Stimulated activated naive CD4-positive, alpha-beta T cell treated with Interleukin-2 at 50 U/mL for 16 hours (primary cell): ENCODE measurements at places on chromosomes 5 and 9.
A peak's percentile ranks its signal among the peaks of the same experiment; 100 is the strongest.

DNA sequence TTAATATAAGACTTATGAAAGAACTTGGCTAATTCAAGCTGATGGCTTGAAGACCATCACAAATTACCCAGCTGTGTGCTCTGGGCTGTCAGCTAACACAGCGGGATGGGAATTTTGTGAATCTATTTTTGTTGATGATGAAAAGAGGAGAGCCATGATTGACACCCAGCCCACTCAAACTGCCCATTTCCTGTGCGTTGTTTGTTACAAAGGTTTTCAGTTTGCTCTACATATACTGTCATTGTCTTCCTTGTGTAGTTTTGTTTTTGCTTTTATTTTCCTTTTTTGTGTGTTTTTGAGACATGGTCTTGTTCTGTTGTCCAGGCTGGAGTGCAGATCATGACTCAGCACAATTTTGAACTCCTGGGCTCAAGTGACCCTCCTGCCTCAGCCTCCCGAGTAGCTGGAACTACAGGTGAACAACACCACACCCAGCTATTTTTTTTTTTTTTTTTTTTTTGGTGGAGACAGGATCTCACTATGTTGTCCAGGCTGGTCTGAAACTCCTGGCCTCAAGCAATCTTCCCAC, 400.3 kb downstream of the ICE1 start:
- DNase-seq = no peak

- no peak for DNase-seq
Measured at GRCh38 chr9:20713172-20713571, 29.1 kb downstream of the FOCAD start.

- no peak for DNase-seq
Measured at GRCh38 chr5:50717651-50718050, 51.2 kb downstream of the PARP8 start.

GRCh38 chr5:126736141-126736540, 40.8 kb upstream of the LMNB1 start:
- no peak for DNase-seq

DNA sequence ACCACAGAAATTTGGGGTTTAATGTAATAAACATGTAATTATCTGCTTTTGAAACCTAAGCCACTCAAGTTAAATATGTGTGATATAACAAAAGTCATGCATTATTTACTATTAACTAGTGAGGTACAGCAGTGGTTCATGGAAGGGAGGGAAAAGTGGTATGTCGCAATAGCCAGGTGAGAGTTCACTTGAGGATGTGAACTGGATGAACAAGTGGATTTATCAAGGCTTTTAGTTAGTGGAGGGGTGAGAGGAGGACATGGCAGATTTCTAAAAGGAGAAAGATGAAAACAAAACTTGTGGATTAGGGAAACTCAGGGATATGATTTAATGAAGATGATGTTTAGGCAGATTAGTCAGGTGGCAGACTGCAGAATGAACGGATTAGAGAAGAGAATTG, 141.3 kb upstream of the NFIB start:
- no peak for DNase-seq

DNA sequence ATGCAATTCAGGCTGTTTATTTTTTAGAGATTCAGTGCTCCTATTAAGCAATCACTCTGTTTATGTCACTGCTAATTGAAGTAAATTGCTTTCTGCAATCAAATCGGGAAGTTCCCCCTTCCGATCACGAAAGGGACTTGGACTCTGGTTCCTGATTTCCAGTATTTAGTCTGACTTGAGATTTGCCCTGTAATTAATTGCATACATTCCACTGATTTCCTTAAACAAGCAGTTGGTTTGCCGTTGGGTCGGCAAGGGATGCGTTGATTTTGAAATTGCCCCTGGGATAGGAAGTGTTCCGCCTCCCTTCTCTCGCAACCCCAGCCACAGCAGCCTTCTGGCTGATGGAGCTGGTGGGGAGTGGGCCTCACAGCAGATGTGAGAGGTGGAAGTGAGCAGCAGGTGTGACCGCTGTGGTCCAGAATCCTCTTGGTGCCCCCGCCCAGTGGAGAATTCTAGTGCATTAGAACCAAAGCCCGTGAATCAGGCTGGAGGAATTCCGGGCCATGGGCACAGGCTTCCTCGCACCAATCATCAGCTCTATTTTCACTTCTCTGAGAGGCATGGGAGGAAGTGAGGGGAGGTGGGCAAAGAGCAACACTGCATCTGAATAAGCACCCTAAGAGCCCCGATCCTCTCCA, 102.5 kb downstream of the SPRY4 start:
- DNase-seq = no peak

DNA sequence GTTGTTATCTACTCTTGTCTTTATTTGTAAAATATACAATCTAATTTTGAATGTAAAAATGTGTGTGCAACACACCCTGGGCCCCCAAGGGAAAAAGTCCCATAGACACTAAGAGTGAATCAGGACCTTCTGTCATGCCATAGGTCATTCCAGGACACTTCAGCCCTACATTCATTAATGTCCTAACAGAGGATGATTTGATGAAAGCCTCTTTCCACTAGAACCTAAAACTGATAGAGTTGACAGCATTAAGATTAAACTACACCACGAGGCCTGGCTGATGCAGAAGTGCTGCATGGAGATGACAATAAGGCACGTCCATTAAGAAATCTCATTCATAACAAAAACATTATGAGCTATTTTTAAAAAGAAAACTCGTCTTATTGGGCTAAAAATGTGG, 46.2 kb downstream of the FRMD3 start:
- DNase-seq = no peak

- no peak for DNase-seq
Measured at GRCh38 chr9:75376680-75377254, 288.5 kb downstream of the OSTF1 start.

- no peak for DNase-seq
Measured at GRCh38 chr5:132506094-132506692, 15.6 kb upstream of the IRF1 start.

- no peak for DNase-seq
Measured at GRCh38 chr5:39783756-39784421, 359.1 kb upstream of the DAB2 start.

DNA sequence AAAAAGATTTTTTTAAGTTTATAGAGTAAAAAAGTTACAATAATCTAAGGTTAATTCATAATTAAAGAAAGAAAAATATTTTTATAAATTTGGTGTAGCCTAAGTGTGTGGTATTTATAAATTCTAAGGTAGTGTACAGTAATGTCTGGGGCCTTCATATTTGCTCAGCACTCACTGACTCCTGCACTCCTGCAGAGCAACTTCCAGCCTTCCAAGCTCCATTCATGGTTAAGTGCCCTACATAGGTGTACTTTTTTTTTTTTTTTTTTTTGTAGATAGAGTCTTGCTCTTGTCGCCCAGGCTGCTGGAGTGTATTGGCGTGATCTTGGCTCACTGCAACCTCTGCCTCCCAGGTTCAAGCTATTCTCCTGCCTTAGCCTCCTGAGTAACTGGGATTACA, 10.1 kb downstream of the ACOT12 start:
- DNase-seq = no peak

DNA sequence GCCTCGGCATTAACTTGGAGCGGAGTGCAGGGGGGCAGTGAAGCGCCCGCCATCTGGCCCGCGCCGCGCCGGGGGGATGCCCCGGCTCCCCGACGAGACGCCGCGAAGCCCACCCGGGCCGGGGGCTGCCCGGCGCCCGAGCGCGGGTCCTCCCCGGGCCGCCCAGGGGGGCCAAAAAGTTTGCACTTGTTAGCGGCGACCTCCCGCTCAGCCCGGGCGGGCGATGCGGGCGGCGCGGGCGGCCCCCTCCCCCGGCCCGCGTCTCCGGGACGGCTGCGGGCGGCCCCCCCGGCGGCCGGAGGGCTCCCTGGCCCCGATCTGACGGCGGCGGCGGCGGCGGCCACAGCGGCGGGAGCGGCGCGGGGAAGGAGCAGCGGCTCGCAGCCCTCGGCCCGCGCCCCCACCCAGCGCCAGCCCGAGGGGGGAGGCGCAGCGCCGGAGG, at the start of gene NTNG2:
Gene NTNG2, plus strand, starts transcription at position 316 of the 442 bp plus-strand sequence. CDS start 4,774 bp downstream, outside the sequence.
- DNase-seq = no peak

GRCh38 chr9:94851892-94852291, 125.4 kb downstream of the AOPEP start:
- no peak for DNase-seq

- DNase-seq = no peak
Measured at GRCh38 chr9:74570879-74571512, 73.9 kb downstream of the RORB start.

DNA sequence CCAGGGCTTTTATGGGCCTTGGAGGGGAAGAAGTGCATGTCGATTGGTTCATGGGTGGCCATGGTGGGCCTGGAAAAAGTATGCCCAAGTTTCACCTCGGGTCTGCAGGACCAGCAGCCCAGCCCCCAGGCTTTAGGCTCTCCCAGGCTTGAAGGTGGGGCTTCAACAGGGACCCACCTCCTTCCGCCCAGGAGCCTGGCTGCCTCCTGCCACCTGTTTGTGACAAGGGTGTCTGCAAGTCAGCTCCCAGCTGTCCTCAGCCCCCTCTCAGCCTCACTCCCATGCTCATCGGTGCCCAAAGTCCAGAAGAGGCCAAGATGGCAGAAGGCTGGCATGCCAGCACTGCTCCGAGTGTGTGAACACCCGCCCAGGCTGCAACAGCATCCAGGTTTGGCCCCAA, 1063.2 kb upstream of the ACO1 start:
- no peak for DNase-seq

- no peak for DNase-seq
Measured at GRCh38 chr5:128237000-128237399, 153.4 kb downstream of the SLC12A2 start.

- DNase-seq = peak; percentile 2
Measured at GRCh38 chr5:68424799-68425537, 209.4 kb downstream of the PIK3R1 start.

DNA sequence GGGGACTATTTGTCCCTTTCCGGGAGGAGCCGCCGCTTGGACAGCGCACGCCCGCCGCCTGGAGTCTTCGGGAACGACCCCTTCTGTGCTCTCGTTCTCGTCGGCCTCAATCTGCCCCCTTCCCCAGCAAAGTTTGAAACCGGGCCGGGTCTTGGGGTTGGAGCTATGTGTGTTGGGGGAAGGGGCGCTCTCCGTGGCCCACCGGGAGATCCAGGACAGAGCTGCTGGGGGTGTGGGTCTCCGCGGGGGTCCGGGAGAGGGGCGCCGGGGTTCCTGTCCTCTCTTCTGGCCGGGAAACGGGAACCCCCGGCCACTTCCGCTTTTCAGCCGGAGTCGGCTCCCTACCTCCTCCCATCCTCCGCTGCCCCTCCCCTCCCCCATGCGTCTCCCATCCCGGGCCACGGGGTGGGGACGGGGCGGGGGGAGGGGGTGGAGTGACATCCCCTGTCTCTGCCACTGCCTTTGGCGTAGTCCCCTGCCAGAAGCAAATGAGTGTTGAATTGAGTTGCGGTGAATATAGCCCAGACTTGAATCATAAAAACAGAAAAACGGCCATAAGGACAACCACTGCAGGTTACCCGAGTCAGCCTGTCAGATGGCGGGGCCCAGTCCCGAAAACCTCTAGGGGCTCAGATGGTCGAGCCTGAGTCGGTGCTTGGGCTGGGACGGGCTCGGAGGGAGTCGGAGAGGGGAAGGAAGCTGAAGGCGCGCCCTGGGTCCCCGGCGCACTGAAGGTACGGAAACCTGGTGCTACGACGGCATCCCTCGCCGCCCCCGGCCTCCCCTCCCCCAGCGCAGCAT, 1.1 kb downstream of the CPLX2 start:
- DNase-seq = no peak

- no peak for DNase-seq
Measured at GRCh38 chr5:139901251-139901575, 105.6 kb downstream of the PSD2 start.

DNA sequence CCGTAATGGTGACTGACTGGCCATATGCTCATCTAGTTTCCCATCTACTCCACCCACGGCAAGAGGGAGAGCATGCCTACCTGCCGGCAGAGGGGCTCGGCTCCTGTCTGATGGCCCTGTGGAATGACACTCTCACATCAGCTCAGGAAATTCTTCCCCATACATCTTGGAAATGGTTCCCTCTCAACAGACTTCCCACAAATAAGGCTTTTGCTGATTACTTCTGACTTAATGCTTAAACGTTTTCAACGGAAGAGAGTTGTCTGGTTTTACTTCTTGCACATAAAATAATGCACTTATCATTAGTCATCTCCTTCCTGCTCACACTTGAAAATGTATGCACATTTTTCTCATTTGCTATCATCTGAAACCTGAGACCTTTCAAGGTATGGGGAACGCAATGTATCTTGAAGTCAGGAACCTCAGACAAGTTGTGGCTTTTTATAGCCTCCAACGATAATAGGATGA, 129.5 kb downstream of the TTLL11 start:
- no peak for DNase-seq

- no peak for DNase-seq
Measured at GRCh38 chr9:98890256-98890655, 53.5 kb upstream of the COL15A1 start.

- DNase-seq = no peak
Measured at GRCh38 chr5:107982703-107983425, 312.1 kb upstream of the EFNA5 start.

DNA sequence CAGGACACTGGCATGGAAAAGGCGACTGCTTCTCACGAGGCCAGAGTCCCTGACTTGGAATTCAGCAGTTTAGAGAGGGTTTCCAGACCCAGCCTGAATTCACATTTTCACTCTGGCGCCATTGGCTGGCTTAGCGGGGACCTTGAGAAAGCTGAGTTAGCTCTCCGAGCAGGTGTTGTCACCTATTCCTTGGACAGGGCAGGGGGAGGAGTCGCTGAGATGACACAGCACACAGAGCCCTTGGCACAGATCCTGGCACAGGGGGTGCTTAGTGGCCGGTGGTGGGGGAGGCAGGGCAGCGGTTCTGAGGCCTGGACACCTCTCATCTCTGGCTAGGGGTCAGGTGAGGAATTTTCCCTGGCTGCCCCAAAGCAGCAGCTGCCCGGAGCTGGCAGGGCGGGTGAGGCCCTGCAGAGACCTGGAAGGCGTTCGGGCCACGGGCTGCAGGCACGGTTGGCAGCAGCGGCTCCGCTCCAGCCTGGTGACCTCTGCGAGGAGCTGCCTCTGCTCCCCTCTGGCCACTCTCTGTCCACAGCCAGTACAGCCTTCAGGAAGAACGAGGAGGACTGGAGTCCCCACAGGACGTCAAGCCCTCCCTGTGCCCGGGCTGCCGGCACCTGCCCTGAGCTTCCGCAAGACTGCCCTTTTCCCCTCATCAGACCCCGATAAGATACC, 72.4 kb upstream of the RAPGEF1 start:
- DNase-seq = no peak

DNA sequence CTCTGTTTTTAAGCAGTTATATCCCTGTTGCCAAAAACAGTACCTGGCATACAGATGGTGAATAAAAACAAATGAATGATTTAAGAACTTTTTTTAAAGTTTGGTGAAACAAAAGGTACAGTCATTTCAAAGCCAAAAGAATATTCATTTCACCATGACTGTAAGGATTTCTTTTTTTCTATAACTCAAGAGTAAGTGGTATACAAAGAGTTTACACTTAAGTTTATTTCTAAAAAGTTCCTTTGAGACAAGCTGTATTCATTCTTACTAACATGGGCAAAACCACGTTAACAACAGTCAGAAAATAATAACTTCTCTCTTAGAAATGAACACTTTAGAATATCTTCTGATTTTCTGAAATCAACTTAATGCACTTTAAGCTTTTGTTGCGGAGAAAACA, 5.3 kb downstream of the TMEM161B start:
- no peak for DNase-seq

GRCh38 chr9:72812559-72813111, 140.2 kb downstream of the ALDH1A1 start:
- no peak for DNase-seq

GRCh38 chr5:39420482-39421145, 4.2 kb downstream of the DAB2 start:
- DNase-seq = no peak

GRCh38 chr9:84932915-84933527, 263.5 kb downstream of the NTRK2 start:
- no peak for DNase-seq

- DNase-seq = no peak
Measured at GRCh38 chr9:119761812-119762211, 392.6 kb upstream of the BRINP1 start.

- DNase-seq = no peak
Measured at GRCh38 chr9:65403721-65404120, 118.7 kb upstream of the FOXD4L5 start.
